ENCODE measurements at places on chromosomes 1 and 21. TPM values are rescaled to one million over a fixed set of nuclear protein-coding genes. Genes with fewer than 3 reads are reported as not detected.

DNA sequence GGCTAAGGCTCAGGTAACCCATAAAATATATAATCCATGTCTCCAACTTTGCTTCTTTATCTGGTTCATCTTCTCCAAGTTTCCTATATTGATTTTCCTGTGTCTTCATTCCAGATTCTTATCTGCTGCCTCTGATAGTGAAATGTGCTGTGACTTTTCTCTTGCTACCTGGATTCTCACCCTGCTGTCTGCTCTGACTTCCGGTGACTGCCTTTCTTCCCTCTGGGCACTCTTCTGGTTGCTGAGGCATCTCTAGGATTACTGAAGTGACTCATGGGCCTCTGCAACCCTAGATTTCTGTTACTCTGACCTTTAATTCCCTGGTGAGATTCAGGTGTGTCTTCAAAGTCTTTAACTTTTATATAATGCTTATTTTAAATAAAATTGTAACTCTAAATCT, 46.9 kb downstream of the GIPC2 start:
- no peak overlapping the region for H3K4me3 ChIP-seq
- H3K27ac ChIP-seq, result no peak overlapping the region
- no peaks in the 10 kb centered on the region for H3K4me1 ChIP-seq
- no peaks in the 10 kb centered on the region for H3K36me3 ChIP-seq

GRCh38 chr1:89332461-89332860, 31.4 kb upstream of the GBP6 start:
- no peaks in the 10 kb centered on the region for H3K27me3 ChIP-seq
- no peak overlapping the region for H3K27ac ChIP-seq
- H3K36me3 ChIP-seq, result no peaks in the 10 kb centered on the region
- no peaks in the 10 kb centered on the region for H3K4me1 ChIP-seq
- no peak for DNase-seq

The DMRTA2 gene
- total RNA-seq, result not detected

The ETV3L gene
- not detected for total RNA-seq

Data from CD8-positive, alpha-beta memory T cell (primary cell).